ENCODE measurements at places on chromosomes 12 and 14. TPM values are rescaled to one million over a fixed set of nuclear protein-coding genes. Genes with fewer than 3 reads are reported as not detected.

GALNT4 gene
- polyA plus RNA-seq: 0.34 TPM

ASCL1 gene
- 368 TPM for polyA plus RNA-seq

REP15 gene
- polyA plus RNA-seq: 0.53 TPM

RHEBL1 gene
- 5.9 TPM for polyA plus RNA-seq

TPCN1 gene
- 16.1 TPM for polyA plus RNA-seq

LRFN5 gene
- polyA plus RNA-seq: 3.1 TPM

TMEM30B gene
- 7.1 TPM for polyA plus RNA-seq

TOMM20L gene
- not detected for polyA plus RNA-seq

KLHL42 gene
- polyA plus RNA-seq: 5.6 TPM

GPRC5D gene
- not detected for polyA plus RNA-seq

DNA sequence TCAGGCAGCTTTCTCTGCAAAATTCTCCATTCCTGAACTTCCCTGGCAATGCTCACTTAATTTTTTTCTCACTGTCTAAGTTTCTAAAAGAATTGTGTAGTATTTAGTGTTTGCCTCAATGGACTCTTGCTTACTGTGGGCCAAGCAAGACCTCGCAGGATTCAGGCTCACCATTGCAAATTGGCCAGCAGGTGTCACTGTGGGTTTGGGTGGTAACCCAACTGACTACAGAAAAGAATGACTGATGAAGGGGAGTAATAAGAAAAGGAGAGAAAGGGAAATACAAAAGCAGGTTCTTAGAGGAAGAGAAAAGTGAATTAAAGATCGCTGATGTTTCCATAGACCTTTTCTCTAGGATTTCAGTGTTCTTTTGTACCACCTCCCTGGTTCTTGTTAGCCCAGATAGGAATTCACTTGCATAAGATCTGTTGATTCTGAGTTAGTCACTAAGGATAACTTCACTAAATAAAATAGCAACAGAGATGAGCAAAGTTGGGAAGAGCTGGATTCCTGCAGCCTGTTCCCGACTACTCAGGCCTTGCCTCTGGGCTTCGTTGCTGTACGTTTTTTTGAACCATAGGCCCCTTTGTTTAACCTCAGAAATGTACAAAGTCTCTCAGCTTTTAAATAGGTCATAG is 386.5 kb upstream of the DDHD1 start:
- peak; percentile 91 for DNase-seq

DNA sequence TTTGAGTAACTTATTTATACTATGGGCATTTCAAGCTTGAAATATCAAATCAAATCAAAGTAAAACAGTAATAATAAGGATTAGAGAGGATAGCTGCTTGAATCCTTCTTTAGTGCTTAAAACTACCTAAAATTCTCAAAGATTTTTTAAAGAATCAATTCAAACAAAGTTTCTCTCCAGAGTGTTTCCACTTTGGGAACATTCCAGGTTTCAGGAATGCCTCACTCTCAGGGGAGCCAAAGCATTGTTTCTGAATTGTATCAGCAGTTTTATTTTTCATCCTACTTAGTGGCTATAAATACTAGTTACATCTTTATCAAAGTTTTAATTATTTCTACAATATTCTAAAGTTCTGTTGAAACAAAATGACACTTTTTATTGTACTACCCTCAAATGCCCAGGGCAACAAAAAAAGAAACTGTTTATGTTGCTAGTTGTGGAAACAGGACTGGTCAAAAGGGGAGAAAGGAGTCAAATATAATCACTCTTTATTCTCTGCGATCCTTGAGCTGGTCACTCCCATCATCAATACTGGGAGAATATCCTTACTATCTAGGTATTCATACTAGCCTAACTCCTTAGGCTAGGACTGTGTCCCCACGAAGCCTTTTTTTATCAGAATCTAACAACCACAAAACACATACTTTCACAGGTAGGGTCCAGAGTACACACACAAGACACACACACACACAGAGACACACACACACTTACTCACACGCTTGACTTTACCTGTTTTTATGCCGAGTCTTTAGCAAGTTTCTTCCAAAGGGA is 598 bp downstream of the RASSF9 start:
- DNase-seq: no peak

DNA sequence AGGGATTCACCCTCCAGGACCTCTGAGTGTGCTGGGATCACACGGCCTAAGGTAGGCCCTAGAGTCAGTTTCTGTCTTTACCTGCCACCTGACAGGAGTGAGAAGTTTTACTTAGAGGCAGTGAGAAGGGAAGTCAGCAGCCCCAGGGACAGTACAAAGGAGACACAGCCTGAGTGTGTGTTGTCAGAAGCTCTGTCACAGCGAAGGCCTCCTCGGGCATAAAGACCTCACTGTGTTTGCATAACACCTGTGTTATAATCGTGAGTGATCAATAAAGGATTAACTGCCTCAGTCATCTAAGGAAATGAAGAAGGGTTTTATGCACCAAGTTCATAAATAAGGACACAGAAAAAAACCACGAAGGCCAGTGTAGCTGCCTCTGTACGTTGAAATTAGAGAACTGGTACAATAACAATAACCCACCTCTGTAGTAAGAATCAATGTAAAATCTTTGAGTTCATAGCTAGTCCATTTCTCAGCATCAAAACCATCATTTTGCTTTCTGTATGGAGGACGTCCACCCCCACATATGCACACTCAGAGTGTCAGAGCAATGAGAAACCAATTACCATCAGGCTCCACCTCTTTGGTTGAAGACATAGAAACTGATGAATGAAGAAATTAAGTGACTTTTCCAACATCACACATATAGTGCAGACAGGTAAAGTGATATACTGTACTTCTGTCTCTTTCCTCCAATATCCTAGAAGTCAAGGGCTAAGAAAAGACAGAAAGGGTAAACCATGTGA is 159.3 kb downstream of the DAD1 start:
- DNase-seq: no peak

DNA sequence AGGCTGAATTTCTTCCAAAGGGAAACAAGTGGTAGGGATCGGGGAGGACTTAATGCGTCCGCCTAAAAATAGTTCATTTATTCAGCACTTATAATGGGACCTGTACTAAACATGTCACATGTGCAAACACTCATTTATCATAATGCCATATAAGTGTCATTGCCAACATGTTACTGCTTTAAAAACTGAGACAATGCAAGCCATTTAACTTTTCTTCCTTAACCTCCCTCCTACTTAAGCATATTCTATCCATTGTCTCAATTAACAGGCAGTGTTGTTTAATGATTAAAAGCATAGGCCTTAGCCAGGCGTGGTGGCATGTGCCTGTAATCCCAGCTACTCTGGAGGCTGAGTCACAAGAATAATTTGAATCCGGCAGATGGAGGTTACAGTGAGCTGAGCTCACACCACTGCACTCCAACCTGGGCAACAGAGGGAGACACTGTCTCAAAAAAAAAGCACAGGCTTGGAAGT is 13.5 kb upstream of the SCFD1 start:
- no peak for DNase-seq

GRCh38 chr12:97960741-97961608 is 498.4 kb downstream of the RMST start:
- DNase-seq: no peak

DNA sequence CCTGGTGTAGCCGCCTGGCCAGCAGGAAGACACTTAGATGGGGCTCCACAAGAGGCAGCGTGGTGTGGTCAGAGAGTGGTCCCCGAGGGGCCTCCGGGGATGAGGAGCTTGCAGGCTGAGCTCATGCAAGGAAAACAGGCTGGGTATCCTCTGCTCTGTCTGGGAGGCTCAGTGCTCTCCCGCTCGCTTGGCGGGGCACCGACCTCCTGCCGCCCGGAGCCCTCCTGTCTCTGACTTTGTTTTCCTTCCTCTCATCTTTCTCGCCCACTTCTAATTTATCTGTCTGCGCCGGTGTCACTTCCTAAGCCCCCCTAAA is 31.3 kb upstream of the DLK1 start:
- no peak for DNase-seq

DNA sequence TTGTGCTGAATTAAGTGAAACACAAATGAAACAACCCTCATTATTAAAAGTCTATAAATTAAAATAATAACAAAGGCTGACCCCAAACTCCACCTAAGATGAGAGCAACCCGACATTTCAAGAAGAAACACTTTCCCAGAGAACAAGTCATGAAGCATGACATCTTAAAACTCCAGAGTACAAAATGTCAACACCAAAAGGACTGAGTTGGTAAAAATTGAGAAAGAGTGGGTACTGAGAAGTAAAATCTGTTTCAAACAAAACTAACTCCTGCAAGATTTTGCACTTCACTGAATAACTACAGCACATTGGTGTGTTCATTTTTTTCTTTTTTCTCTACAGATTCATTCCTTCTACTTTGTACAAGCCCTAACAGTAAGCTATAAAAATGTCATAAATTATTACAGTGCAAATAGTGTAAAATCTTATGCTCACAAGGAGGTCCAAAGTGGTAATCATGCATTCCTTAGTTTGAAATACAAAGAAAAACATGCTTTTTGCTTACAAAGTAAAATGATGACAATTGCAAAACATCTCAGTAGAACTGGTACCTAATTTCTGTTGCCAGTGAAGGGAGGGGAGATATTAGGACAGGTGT is 31.8 kb downstream of the SLC35F4 start:
- no peak for DNase-seq

GRCh38 chr14:64768401-64769095 is 64.3 kb downstream of the PLEKHG3 start:
- no peak for DNase-seq

- no peak for DNase-seq
Measured at GRCh38 chr14:90756755-90757345, 59.4 kb downstream of the TTC7B start.

DNA sequence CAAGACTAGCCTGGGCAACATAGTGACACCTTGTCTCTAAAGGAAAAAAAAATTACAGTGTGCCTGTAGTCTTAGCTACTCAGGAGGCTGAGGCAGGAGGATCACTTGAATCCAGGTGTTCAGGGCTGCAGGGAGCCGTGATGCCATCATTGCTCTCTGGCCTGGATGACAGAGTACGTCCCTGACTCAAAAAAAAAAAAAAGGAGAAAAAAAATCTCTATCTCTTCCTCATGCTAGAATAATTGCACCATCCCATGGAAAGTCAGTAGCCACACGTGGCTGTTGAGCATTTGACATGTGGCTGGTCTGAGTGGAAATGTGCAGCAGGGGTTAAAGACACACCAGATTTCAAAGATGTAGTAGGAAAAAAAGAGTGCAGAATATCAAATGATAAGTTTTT is 3.8 kb downstream of the RILPL1 start:
- no peak for DNase-seq

DNA sequence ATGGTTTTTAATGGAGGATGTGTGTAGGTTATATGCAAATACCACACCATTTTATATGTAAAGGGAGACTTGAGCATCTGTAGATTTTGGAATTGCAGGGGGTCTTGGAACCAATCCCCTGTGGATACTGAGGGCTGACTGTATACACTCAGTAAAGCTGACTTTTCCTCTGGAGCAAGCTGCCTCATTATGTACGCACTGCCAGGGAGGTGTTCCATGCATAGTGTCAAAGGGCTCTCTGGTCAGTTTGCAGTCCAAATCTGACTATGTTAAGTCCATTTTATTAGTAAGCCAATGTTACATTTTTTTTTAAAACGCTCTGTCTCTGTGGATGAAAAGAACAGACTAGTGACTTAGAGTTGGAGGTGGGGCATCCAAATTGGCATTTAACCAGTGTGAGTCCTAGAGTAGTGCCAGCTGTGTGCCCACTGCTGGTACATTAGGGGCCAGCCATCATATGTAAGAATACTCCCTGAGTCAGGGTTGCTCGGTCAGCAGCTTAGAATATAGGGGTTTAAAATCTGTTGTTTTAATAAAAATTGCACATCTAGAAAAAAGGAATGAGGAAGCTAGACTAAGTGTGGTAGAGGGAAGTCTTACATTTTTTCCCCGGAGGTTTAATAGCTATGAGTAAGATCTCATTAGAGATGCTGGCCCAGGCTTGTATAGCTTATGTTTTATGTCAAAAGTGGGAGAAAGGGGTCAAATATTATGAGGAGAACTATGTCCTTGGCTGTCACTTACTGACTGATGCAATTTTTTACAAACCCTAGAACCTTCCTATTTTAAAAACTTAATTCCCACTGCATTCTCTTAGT is 87.0 kb downstream of the TESC start:
- no peak for DNase-seq

DNA sequence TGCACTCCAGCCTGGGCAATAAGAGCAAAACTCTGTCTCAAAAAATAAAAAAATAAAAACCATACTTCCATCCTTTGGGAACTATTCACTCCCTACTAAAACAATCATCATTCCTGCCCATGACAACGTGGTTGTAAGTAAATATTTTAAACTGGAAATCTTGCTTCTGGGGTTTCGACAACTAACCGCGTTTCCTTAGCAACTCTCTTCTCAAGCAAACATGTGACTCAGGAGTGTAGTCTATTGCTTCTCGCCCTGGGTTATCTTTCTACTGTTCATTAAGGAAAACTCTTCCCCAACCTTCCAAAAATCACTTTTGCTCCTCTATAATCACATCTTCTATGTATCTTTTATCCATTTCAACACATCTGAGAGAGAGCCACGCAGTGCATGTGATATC is 21.8 kb downstream of the APPL2 start:
- DNase-seq: no peak

DNA sequence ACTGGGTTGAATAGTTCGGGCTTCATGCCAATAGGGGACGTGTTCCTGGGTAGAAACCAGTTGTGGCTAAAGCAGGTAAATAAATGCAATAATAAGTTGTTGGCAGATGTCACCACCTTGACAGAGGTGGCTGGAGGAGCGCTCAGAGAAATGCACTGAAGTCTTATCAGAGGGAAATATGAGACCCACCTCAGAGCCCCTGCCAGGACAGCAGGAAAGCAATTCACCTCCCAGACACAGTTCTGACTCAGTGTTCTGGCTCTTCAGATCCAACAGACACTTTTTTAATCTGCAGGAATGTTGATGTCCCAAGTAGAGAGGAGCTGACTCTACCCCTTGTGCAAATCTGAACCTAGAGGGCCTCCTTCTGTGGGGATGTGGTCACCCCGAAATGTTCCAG is 687.1 kb upstream of the FBXO33 start:
- no peak for DNase-seq

- DNase-seq: no peak
Measured at GRCh38 chr14:93859957-93860356, 67.2 kb upstream of the FAM181A start.

DNA sequence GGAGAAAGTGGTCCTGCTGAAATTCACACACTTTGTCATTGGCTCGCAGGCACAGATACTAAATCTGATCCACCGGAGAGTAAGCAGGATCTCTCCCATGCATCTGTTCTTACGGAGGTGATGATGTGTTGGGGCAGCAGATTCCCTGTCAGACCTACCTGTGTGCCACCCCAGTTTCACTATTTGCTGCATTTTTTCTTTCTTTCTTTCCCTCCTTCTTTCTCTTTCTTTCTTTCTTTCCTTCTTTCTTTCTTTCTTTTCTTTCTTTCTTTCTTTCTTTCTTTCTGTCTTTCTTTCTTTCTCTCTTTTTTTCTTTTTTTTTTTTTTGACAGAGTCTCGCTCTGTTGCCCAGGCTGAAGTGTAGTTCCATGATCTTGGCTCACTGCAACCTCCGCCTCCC is 37.4 kb downstream of the WSCD2 start:
- no peak for DNase-seq

DNA sequence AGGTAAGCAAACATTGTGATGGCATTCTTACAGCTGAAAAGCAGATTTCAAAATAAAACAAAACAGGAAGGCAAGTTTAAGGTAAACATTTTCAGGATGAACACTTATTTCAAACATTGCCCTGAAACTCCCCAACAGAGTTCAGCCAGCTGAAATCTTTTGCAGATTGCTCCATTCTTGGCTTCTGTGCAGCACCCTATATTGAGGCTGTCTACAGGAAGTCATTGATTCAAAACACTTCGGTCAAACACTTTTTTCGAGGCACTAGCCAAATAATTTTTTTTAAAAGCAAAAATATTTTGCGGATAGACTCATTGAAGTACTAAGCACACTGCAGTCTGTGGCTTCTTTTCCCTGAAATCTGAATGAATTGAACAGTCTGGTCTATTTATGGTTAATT is 318.1 kb upstream of the PDE3A start:
- DNase-seq: no peak
